Hematopoietic multipotent progenitor cell treated with erythropoietin and hydrocortisone succinate and interleukin-3 and kit ligand, for 15 days (in vitro differentiated cells): ENCODE measurements at places on chromosomes 16 and 17.

DNA sequence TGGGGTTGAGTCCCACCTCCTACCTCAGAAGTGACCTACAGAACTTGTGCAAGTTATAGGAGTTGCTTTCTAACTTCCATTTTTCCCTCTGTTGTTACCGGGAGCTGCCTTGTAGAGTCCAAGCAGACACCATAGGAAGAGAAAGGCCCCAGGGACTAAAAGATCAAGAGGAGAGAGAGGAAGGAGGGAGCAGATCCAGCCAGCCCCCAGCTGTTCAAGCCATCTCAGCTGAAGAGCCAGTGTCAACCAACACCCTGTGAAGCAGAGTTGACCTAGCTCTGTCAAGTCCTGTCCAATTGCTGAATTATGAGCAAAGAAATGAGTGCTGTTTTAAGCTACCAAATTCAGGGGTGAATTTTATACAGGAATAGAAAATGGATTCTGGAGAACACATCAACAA is 34.9 kb upstream of the CACNG4 start:
- DNase-seq: no peak

DNA sequence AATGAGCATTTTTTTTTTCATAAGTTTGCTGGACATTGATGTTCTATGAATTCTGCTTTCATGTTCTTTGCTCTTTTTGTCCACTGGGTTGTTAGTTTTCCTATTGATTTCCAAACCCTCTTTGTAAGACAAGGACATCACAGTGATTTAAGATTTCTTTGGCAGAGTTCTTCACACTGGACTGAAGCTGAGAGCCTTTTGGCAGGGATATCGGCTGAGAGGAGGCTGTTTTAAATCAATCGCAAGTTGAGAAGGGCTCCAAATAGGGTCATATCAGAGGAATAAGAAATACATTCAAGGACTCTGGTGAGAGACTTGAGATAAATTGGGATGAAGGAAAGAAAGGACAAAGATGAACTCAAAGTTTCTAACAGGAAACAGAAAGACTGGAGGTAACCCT is 165.8 kb upstream of the AXIN2 start:
- no peak for DNase-seq

DNA sequence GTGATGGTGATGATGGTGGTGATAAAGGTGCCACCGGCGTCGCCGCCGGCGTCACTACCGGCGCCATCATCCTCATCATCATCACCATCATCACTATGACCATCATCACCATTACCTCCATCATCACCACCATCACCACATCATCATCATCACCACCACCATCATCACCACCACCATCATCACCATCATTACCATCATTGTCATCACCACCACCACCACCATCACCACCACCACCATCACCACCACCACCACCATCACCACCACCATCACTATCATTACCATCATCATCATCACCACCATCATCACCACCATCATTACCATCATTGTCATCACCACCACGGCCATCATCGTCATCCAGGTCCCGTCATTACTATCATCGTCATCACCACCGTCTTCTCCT is 179.7 kb downstream of the NPIPB11 start:
- no peak for DNase-seq

GRCh38 chr16:85129876-85130704 is 17.8 kb upstream of the CIBAR2 start:
- no peak for DNase-seq
